ENCODE measurements at places on chromosomes 12 and 14.

- no peak for DNase-seq
Measured at GRCh38 chr12:118332511-118332910, 40.2 kb downstream of the TAOK3 start.

- peak; percentile 69 for DNase-seq
Measured at GRCh38 chr12:45966486-45966885, 23.9 kb downstream of the SCAF11 start.

- no peak for DNase-seq
Measured at GRCh38 chr14:22071006-22071405, 397.4 kb upstream of the OR4E1 start.

- DNase-seq, result no peak
Measured at GRCh38 chr14:78018283-78018682, 151.9 kb upstream of the NRXN3 start.

DNA sequence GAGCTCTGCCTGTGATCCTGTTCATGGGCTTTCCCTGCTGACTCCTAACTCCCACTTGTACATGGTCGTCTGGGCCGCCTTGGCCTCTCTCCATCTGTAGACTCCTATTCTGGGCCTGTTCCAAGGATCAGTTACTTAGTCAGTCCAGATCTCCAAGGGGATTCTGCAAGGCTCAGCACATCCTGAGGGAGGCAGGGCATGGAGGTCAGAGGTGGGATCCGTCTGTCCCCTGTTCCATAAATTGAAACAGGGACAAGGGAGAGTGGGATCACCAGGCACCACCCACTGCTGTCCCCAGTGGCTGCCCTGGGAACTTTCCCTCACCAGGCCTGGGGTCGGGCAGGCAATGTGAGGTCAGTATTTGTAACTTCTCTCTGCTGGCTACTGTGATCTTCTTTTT is 43.5 kb downstream of the KCTD10 start:
- DNase-seq, result no peak

DNA sequence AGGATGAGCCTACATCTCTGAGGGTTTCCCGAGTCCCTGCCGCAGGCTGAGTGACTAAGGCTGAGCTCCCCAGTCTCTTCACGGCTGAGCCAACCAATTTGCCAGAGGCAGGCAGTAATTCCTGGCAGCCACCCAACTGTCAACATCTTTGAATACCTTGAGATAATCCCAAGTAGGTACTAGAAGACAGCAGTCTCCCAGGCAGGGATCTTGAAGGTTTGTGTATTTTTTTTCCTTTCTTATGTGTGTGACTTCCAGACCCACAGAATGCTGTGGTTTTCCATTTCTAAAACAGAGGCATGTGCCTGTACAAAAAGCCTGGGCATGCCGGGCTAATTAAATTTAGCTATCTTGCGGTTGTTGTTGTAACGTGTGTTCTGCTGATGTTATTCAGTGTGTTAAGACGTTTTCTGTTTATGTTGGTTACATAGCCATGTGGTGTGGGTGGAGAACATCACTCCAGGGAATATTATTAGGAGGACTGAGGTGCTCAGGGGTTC is 155.5 kb downstream of the ANO2 start:
- peak; percentile 56 for DNase-seq

DNA sequence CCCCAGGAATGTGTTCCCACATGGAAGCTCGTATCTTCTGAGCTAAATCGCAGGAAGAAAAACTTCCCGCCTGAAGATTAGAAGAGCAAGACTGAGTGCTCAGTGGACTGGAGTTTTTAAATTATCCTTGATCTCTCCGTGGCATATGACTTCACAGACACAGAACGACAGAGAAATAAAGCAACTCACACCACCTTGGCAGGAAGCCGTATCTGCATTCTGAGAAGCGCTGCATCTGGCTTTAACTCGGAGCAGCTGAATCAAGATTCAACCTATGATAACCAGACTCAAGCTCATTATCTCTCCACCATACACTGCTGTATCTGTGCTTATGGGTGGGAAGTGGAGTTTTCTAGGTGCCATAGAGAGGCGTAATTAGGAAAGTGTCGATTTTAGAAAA is 1482.7 kb downstream of the AACS start:
- no peak for DNase-seq

DNA sequence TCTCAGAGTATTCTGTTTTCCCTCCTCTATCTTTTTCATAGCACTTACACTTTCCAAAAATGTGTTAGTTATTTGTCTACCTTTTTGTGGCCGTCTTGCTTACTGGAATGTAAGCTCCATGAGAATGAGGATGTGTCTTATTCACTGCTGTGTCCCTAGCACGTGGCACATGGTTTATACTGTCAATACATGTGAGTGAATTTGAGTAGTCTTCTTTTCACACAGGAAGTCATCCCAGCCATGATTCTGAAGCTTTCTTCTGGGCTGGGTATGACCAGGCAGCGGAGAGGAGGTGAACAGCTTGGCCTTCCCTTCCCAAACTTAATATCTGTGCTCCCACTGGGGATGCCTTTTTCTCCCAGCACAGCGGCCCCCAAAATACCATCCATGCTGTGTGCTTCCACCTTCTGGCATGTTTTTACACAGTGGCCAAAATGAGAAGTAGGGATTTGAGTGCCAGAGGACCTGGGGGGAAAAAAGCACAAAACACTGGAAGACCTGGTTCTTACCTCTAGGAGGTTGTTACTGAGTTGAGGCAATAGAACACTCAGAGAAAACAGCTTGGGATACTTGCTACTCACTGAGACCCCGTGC is 10.3 kb downstream of the PLEKHG3 start:
- no peak for DNase-seq

DNA sequence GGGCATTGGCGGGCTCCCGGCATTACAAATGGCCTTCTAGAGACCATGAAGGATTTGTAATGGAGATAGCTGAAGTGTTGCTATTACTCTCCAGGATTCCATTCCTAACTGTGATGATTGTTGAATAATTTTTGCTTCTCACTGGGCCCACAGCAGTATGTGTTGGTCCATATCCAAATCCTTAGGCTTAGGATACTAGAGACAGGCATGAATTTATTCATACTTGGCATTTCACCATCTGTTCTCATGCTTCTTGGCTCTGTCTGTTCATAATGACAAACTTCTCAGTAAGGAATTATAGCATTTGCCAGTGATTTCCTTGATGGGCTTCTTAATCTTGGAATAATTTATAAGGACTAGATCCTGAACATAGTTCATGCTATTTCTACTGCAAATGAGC is 832.9 kb downstream of the C12orf50 start:
- DNase-seq, result no peak

DNA sequence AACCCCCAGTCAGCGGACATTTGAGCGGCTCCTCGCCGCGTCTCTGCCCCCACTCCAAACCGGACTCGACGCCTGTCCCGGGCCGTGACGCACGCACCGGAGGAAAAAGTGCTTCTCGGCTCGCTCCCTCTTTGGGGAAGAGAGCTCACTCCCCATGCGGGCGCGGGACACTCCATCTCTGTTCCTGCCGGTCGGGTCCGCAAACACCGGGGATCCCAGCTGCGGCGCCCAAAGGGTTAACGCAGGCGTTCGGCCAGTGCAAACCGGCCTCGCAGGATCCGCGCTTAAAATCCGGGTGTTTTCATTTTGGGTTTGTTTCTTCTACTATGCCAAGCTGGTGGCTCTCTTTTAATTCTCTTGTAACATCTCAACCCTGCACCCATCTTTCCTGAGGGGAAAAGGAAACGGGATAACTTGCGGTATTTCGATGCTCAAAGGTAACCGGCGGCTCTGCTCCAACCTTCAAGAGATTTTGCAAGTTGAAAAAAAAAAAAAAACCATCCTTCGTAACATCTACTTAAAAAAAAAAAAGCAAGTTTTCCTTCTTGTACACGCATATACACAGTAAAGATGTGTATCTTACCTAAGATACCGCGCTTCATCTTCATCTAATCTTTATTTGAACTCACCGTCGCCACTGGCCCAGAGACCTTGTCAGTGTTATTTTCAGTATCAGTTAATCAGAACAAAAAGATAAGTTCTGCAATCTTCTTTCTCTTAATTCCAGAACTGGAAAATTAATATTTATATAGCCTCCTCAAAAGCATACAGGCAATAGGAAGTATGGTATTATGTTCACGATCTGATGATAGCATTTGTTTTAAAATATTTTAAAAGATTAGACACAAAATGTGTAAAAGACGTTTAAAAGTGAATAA is 1.6 kb upstream of the ATP2B1 start:
- peak; percentile 21 for DNase-seq

GRCh38 chr14:96581026-96581425 is 78.8 kb downstream of the PAPOLA start:
- no peak for DNase-seq

GRCh38 chr14:50718949-50719348 is 50.8 kb upstream of the SAV1 start:
- no peak for DNase-seq

GRCh38 chr12:7716381-7716780 is 5.1 kb downstream of the DPPA3 start:
- DNase-seq, result peak; percentile 2

DNA sequence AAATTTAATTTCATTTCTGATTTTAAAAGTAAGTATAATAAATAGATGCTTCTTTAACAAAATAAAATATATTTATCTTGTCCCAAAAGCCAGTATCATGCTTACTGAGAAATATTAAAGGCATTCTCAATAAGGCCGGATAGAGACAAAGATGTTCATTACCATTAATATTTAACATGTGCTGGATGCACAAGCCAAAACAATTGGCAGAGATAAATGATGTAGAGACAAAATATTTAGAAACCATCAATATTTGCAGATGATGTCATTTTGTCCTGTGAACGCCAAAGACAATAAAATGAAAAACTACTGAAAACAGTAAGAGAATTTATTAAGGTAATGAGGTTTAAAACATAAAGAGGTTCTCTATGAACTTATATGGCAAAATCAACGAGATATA is 313.5 kb downstream of the ITPR2 start:
- no peak for DNase-seq

DNA sequence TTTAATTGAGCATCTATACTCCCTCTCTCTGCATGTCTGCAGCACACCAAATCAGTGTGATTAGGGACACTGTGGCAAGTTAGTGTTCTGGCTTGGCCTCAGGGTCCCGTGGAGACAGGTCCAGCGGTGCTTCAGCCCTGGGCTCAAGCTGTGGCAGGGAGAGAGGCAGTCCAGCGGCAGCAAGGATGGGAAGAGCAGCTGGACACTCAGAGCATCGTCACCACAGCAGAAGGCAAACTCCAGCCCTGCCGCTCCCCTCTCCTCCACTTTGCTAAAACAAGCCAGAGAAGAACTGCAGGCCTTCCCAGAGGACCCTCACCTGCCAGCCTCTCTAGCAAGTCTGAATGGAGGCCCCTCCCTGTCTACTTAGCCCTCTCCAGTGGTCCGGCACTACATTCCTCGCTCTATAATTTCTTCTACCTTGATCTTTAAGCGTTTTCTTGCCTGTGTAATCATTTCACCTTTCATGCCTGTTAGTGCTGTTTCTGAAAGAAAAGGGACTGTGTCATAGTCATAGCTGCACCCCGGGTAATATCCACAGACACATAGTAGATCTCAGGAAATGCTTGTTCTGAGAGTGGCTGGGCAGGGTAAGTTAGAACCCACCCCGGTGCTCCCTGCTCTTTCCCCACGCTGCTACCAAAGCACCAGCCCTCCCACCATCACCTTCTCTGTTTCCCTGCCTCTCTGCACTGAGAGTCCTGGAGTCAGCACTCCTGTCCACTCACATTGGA is 22.1 kb downstream of the ZFP36L1 start:
- no peak for DNase-seq

GRCh38 chr12:109356577-109356976 is 8.9 kb downstream of the MYO1H start:
- DNase-seq, result no peak

- DNase-seq, result no peak
Measured at GRCh38 chr12:50749459-50749882, 14.4 kb upstream of the ATF1 start.

- peak; percentile 1 for DNase-seq
Measured at GRCh38 chr12:57319678-57320469, 68.9 kb upstream of the STAC3 start.

GRCh38 chr14:77241955-77242354 is 29.1 kb downstream of the NGB start:
- DNase-seq, result no peak

GRCh38 chr12:51511546-51512260 is 79.3 kb upstream of the SCN8A start:
- no peak for DNase-seq

- no peak for DNase-seq
Measured at GRCh38 chr12:47094804-47095203, 15.0 kb upstream of the AMIGO2 start.

GRCh38 chr14:90570461-90570860 is 173.6 kb downstream of the CALM1 start:
- no peak for DNase-seq

DNA sequence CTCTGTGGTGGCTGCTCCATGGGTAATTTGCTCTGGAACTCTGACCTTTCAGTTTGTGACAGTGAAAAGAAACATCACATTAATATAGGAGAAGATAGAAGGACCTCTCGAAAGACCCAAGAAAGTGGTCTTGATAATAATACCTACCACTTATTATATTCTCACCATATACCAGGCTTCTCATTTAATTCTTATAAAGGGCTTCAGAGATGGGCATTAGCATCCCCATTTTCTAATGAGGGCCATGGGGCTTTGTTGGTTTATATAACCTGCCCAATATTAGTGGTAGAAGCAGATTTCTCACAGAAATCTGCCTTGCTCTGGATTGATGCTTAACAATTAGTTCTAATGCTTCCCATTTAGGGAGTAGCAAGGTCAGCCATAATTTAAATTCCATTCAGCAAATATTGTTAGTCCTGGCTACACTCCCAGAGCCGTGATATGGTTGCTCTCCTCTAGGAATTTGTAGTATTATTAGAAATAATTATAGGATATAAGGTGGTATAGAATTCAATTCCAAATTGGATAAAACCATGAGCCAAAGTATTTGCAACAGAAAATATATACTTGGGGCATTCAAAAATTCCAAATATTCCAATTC is 7.4 kb upstream of the AMIGO2 start:
- no peak for DNase-seq

- no peak for DNase-seq
Measured at GRCh38 chr12:20248646-20249045, 119.7 kb upstream of the PDE3A start.
